Cerebellar cortex (tissue), 1 donor: ENCODE measurements at places on chromosomes 2 and 18.

DNA sequence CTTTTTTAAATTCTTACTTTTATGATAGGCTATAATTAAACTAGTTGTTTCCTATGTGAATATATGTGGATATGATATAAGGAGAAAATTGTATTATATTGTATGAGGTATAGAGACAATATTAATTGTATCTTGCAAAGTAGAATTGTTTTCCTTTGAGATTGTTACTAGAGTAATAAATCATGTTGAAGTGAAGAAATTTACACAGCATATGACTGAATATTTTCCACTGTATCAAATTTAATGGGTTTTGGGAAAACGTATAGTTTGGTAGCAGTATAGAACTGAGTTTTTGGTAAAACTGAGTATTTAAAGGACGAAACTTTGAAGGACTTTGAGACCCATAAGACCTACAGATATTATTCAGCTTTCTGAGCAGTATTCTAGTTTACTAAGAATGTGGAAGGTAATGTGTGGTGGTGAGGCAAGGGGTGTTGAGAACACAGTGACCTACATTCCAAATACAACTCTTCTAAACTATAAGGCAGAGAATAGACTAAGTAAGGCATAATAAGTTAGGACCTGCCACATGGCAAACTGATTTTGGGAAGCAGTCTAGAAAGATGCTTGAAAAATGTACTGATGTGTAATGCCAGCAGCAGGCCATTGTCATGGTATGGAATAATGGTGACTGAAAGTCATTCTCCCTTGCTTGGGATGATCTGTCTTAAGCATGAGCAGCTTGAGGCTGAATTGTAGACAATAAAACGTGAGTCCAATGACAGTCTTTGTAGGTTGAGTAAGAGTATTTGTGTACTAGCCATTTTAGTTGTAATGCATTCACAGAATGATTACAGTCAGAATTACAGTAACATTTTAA is 29.6 kb downstream of the PKP4 start:
- no peak for DNase-seq

DNA sequence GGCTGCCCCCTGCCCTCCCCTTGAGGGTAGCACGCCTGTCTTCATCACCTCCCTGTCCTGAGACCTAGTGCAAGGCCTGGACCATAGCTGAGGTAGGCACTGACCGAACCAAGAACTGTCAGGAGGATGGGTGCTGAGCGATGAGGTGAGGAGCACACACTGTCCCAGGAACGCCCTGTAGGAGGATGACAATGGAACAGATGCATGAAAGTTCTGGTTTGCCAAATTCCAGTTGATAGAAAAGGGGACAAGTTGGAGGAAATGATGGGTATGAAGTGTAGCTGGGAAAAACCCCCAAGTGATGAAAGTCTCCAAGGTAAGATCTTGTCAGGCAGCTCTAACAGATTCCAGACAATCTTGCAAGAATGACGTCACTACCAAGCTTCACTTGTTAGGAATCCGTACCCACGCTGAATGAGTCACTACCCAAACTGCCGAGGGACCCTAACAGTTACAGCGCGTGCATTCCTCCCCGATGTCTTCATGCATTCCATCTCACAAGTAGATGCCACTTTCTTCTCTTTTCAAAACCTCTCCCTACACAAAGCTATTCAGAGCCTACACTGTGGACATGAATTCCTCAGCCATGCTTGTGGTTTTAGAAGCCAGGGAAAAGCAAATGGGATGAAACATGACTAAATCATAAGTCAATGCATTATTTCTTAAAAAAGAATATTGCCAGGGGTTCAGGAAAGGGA is 27.6 kb downstream of the MRPL33 start:
- DNase-seq, result no peak

- no peak for DNase-seq
Observed at GRCh38 chr2:38806015-38806732, 28.2 kb downstream of the GEMIN6 start.

GRCh38 chr2:200575957-200576356 is 9.9 kb upstream of the AOX1 start:
- DNase-seq, result no peak

GRCh38 chr2:97706708-97707345 is 6.5 kb upstream of the ZAP70 start:
- no peak for DNase-seq

GRCh38 chr2:176187899-176188773 is at the start of gene HOXD1:
TSS of gene HOXD1 (plus strand) at chr2:176188668. CDS start at chr2:176188802, 134 bp downstream.
- DNase-seq, result no peak

GRCh38 chr2:196239622-196240587 is 68.5 kb upstream of the STK17B start:
- DNase-seq, result no peak
